Activated naive CD4-positive, alpha-beta T cell treated with anti-CD3 and anti-CD28 coated beads for 36 hours (primary cell): ENCODE measurements at places on chromosomes 11 and 22. TPM values are rescaled to one million over a fixed set of nuclear protein-coding genes. Genes with fewer than 3 reads are reported as not detected.

The NFRKB gene
- total RNA-seq = 36.4 TPM

The IFITM2 gene
- total RNA-seq = 802 TPM

The ASPHD2 gene
- 4.4 TPM for total RNA-seq

The HOATZ gene
- total RNA-seq = not detected

The MS4A3 gene
- total RNA-seq = not detected

The BDNF gene
- not detected for total RNA-seq

The REXO2 gene
- 51.4 TPM for total RNA-seq

DNA sequence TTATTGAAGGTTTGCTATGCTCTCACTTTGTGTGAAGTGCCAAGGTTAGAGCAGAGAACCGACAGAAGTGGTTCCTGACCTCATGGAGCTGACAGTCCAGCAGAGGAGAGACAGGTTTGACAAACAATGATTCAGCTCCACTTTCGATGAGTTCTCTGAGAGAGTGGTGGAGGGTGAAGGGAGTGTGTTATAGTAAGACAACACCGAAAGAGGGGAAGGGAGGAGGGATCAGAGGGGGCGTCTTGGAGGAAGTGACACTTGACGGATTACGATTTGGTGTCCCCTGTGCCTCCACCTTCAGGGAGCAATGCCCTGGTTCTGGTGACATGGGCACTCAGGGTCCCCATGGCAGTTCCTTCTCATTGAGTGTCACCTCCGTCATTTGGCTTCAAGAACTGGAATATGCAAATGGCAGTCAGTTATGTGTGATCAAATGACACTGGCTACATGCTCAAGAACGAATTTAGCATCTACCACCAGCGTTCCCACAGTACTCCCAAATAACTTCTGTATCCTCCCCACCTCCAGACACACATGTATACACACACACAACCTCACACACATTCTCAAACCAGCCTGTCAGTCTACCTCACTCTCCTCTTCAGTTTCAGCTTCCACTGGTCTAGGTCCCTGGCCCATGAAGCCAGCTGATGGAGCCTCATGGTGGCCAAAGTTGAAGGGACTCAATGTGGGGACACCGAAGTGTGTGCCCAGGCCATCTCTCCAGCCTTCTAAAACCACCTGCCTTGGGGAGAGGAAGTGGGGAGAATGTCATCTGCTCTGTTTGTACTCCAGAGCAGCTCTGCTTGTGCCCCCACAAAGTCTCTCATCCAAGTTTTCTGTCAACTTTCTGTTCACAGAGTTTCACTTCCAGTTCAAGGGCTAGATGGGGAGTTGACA lies 31.4 kb upstream of the NUP160 start:
- DNase-seq = no peak

DNA sequence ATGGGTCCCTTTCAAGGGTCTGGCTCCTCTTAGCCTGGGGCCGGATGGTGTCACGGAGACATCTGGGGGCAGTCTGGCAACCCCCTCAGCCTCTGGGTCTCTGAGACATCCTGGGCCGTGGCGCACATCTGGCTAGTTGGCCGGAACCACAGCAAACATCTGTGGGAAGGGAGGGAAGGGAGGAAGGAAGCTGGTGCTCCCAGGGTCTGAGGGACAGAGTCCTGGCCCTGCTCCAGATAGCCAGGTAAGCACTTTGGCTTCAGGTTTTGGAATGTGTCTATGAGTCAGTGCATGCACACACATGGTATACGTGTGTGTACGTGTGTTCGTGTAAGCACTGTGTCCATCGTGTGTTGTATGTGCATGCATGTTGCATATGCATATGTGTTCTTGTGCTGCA lies 225.1 kb downstream of the MN1 start:
- DNase-seq = no peak

- no peak for DNase-seq
These were observed 115.9 kb downstream of the ARFGAP2 start for GRCh38 chr11:47060807-47061206.

DNA sequence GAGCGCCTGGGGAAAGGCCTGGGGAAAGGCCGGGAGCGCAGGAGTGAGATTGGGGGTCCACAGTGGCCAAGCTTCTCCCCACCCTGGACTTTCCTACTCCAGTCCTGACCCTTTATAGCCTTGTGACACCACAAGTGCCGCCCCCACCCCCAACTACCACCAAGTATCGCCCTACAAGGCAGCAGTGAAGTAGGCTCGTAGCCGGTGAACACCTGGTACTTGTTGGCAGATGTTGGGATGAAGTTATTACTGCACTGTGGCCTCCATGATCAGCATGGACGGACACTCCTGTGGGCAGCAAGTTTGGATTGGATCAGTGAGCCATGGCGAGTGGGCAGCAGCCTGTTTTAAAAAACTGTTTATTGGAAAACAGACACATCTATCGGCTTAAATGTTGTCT lies 45.0 kb downstream of the EIF3F start:
- DNase-seq = no peak

- DNase-seq = peak; percentile 57
These were observed 34.2 kb upstream of the FSHB start for GRCh38 chr11:30196400-30197206.

- no peak for DNase-seq
These were observed 21.1 kb downstream of the RTN4R start for GRCh38 chr22:20247010-20247505.

DNA sequence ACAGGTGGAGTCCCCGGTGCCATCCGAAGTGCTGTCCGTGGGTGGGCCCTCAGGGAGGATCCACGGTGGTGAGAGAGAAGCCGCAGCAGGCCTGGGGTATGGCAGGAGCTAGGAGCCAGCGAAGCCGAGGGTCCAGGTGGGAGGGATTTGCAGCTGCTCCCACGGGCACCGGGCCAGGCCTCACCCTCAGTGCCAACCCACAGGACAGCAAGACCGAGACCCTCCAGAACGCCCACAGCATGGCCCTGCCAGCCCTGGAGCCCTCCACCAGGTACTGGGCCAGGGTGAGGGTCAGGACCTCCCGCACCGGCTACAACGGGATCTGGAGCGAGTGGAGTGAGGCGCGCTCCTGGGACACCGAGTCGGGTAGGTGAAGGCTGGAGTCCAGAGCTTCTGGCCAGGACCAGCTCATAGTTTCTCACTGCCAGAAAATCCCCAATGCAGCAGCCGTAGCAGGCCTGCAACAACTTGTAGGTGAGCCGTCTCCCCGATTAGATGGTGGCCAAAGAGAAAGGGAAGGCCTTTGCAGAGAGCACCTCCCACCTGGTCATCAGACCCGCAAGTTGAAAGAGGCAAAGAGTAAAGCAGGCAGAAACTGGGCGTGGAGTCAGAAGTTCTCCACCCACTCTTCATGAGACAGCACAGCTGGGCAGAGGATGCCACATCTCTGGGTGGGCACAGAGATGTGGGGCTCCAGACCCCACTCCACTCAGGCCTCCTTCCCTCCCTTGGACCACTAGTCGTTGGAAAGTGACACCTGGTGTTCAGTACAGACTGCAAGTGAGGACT lies 20.4 kb downstream of the CSF2RB start:
- DNase-seq = no peak

- no peak for DNase-seq
These were observed 206.1 kb downstream of the PGR start for GRCh38 chr11:100923555-100923954.

GRCh38 chr11:73838443-73839122 lies 38.1 kb downstream of the COA4 start:
- no peak for DNase-seq

DNA sequence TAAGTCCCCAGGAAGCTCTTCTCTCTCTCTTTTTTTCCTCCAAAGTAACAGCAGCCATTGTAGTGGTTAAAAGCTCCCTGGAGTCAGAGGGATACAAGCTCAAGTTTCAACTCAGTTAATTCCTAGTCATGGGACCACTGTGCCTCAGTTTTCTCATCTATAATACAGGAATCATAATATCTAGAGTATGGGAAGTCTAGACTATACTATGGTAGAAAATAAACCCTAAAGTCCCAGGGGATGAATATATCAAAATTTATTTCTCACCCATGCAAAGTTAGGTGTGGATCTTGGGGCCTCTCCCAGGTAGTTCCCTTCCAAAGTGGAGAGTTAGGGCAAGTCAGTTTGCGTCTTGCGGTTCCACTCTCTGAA lies 33.7 kb downstream of the C11orf58 start:
- no peak for DNase-seq

- DNase-seq = no peak
These were observed 42.1 kb downstream of the SLC36A4 start for GRCh38 chr11:93155738-93156137.

DNA sequence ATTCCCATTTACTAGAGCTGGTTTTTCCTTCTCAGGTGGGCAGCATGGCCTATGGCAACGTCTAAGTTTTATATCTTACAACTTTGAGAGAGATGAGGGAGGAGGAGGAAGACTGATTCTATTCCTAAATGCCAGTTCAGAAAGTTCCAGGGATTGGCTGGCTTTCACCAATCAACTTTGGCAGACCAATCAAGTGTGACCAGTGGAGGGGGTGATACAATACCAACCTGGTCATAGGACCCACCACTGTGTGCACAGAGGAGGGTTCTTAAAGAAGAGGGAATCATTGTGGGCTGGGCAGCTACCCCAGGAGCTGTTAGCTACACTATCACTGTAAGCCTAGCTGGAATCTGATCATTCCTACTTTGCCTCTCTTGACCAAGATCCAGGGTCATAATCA lies 8.1 kb downstream of the DIXDC1 start:
- no peak for DNase-seq

- DNase-seq = no peak
These were observed 19.7 kb upstream of the IL17REL start for GRCh38 chr22:50032109-50032871.

DNA sequence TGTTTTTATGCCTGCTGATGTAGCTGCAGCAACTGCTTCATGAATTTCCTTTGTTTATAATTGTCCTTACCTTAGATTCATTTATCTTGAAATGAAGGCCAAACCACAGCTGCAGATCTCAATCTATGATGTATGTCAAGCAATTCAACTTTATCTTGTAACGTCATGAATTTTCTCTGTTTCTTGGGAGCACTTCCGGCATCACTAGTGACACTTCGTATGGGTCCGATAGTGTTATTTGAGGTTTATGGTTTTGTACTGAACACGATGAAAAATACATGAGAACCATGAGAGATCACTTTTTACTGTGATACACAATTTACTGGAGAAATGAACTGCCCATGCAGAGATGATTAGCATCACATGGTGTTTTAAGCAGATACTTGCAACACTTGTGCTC lies 98.5 kb downstream of the CSTPP1 start:
- DNase-seq = no peak

- no peak for DNase-seq
These were observed 78.1 kb downstream of the CTSC start for GRCh38 chr11:88259431-88259830.

- no peak for DNase-seq
These were observed 73.0 kb downstream of the PAK1 start for GRCh38 chr11:77400775-77401449.

DNA sequence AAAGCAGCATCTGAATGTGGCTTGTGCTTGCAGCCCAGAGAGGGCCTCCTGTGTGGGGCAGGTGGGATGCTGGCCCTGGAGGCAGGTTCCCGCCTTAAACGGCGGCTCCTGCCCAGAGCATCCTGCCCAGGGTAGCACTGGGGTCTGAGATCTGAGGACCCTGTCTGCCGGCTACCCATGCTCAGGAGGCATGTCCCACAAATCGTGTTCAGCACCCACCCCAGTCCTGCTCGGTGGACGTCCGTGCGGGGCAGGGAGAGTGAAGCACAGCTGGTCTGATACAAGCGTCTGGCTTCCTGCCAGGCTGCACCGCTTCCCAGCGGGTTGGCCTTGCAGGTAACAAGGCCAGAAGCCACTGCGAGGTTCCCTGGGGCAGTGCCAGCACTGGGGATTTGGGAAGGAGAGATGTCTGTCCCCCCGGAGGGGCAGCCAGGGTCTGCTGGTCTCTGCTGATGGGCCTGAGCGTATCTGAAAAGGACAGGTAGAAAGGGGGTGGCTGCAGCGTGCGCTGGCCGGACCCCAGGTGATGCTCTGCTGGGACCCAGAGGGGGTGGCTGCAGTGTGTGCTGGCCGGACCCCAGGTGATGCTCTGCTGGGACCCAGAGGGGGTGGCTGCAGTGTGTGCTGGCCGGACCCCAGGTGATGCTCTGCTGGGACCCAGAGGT lies 3.6 kb downstream of the TRABD start:
- DNase-seq = no peak

- no peak for DNase-seq
These were observed 2.7 kb upstream of the OR2D2 start for GRCh38 chr11:6895010-6895409.
